Large intestine (tissue), 12 donors: ENCODE measurements at places on chromosomes 6 and 20. TPM values are rescaled to one million over a fixed set of nuclear protein-coding genes. Genes with fewer than 3 reads are reported as not detected.

DNA sequence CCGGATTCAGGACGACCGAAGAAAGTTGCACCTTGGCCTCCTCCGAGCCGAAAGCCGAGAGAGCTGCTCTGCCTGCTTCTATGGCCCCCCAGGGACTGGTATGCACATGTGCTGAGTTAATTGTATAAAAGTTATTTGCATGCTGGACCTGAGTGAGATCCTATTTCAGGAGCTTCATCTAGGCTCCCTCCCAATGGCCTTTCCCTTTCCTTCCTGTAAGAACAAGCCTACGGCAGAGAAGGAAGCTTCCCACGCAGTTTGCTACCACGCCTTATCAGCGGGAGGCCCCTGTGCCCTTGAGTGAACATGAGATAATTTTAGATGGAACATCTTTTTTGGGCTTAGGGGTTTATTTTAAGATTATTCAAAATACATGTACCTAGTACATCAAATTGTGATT lies 65.9 kb downstream of the RIN2 start:
- peaks cover 3% of the 10 kb centered on the region for H3K36me3 ChIP-seq
- H3K27ac ChIP-seq, result no peak overlapping the region
- peaks cover 15% of the 10 kb centered on the region for H3K4me1 ChIP-seq
- H3K4me3 ChIP-seq, result no peak overlapping the region
- no peaks in the 10 kb centered on the region for H3K27me3 ChIP-seq
- no peak for DNase-seq

ADGRF5 gene
- 8.3 TPM for polyA plus RNA-seq

- no peaks in the 10 kb centered on the region for H3K36me3 ChIP-seq
- no peak for DNase-seq
- no peaks in the 10 kb centered on the region for H3K4me1 ChIP-seq
- H3K27me3 ChIP-seq, result no peaks in the 10 kb centered on the region
Measured at GRCh38 chr6:108699290-108700041, 138.7 kb downstream of the FOXO3 start.

- peak overlapping the region; percentile 44 for H3K27ac ChIP-seq
- H3K27me3 ChIP-seq, result no peaks in the 10 kb centered on the region
Measured at GRCh38 chr20:24678351-24679106, 209.1 kb downstream of the SYNDIG1 start.

DNA sequence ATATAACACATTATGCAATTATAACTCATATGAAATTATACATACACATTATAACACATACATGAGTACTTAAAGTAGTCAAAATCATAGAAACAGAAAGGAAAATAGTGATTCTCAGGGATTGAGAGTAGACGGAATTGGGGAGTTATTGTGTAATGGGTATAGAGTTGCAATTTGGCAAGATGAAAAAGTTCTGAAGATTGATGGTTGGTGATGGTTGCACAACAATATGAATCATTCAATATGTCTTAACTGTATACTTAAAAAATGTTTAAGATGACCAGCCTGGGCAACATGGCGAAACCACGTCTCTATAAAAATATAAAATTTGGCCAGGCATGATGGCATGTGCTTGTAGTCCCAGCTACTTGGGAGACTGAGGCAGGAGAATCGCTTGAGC lies 372.7 kb downstream of the CDKAL1 start:
- no peaks in the 10 kb centered on the region for H3K27me3 ChIP-seq
- no peak for DNase-seq
- no peaks in the 10 kb centered on the region for H3K36me3 ChIP-seq
- no peak overlapping the region for H3K4me3 ChIP-seq
- no peaks in the 10 kb centered on the region for H3K4me1 ChIP-seq
- no peak overlapping the region for H3K27ac ChIP-seq

GLP1R gene
- 0.84 TPM for polyA plus RNA-seq

DNA sequence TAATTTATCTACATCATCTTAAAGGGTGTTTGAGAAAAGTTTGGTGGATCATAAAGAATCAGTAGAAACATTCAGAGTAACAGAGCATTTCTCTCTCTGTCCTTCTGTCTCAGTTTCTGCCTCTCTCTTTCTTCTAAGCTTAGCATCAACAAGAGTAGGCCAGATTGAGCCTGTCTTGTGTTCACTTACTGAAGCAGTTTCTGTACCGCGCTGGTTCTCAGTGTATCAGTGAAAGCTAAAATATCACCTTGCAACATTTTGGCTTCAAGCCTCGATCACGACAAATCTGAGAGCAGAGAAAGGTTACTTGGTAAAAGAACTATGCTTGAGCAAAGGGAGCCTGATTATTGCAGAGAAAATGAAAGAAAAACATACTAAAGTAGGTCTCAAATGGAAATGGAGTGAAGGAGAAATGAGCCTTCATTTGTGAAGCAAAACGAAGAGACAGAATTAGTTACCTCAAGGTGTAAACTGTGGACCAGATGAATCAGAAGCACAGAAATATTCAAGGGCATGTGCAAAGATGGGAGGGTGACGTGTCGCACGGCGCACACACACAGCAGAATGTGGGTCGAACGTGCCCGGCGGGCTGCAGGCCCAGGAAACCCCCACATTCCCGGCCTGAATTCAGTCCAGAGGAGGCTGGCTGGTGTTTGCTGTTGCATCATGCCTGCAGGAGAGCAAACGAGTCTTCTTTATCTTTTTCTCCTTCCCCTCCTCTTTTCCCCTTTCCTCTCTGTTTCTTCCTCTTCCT lies 509.3 kb downstream of the QKI start:
- no peaks in the 10 kb centered on the region for H3K27me3 ChIP-seq
- H3K4me1 ChIP-seq, result no peaks in the 10 kb centered on the region
- no peaks in the 10 kb centered on the region for H3K36me3 ChIP-seq
- no peak for DNase-seq
- no peak overlapping the region for H3K4me3 ChIP-seq
